ENCODE measurements at places on chromosomes 6 and 20. TPM values are rescaled to one million over a fixed set of nuclear protein-coding genes. Genes with fewer than 3 reads are reported as not detected.
A peak's percentile ranks its signal among the peaks of the same experiment; 100 is the strongest.

GRCh38 chr6:32114796-32115195, 5.7 kb upstream of the TNXB start:
- H3K4me3 ChIP-seq, result no peak overlapping the region
- peaks cover 4% of the 10 kb centered on the region for H3K4me1 ChIP-seq
- DNase-seq, result no peak
- H3K36me3 ChIP-seq, result no peaks in the 10 kb centered on the region

GRCh38 chr6:113315879-113316278, 541.3 kb upstream of the MARCKS start:
- no peaks in the 10 kb centered on the region for H3K27me3 ChIP-seq
- DNase-seq, result no peak
- H3K27ac ChIP-seq, result no peak overlapping the region
- no peaks in the 10 kb centered on the region for H3K36me3 ChIP-seq

- H3K4me3 ChIP-seq, result no peak overlapping the region
- no peak overlapping the region for H3K27ac ChIP-seq
- H3K4me1 ChIP-seq, result peaks cover 4% of the 10 kb centered on the region
- DNase-seq, result no peak
Observed at GRCh38 chr6:30612687-30613248, 4.3 kb downstream of the PPP1R10 start.

GRCh38 chr6:25998379-25998778, 35.8 kb downstream of the TRIM38 start:
- no peak for DNase-seq
- H3K27me3 ChIP-seq, result no peaks in the 10 kb centered on the region
- H3K27ac ChIP-seq, result no peak overlapping the region
- H3K4me1 ChIP-seq, result no peaks in the 10 kb centered on the region
- no peak overlapping the region for H3K4me3 ChIP-seq

DNA sequence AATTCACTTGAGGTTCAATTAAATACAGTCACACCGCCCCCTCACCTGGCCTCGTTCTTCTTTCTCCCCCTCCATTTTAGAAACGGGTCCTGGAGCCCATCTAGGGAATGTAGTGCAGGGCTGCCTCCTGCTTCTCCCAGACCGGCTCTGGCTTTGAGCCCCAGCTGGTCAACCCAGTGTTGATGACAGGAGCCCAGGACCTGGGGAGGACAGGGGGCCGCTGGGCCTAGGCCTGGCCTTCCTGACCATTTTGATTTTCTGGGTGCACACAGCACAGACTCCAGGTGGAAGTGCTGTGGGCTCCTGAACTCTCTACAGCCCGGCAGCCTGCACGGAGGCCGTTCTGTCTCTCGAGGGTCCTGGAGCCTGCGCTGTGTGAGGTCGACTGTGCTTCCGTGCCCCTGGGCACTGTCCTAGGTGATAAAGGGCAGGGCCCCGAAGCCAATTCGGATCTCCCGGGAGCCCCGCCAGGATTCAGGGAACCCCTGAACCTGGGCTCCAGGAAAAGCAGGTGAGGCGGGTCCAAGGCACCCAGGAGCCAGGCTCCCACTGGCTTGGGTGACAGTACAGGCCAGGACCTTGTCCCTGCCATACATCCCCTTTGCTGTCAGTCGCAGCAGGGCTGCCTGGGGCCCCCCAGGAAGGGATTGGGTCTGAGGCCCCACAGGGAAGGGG, 23.3 kb downstream of the NPEPL1 start:
- H3K36me3 ChIP-seq, result no peaks in the 10 kb centered on the region
- peak; percentile 12 for DNase-seq
- no peak overlapping the region for H3K4me3 ChIP-seq
- H3K4me1 ChIP-seq, result no peaks in the 10 kb centered on the region
- no peaks in the 10 kb centered on the region for H3K27me3 ChIP-seq

DNA sequence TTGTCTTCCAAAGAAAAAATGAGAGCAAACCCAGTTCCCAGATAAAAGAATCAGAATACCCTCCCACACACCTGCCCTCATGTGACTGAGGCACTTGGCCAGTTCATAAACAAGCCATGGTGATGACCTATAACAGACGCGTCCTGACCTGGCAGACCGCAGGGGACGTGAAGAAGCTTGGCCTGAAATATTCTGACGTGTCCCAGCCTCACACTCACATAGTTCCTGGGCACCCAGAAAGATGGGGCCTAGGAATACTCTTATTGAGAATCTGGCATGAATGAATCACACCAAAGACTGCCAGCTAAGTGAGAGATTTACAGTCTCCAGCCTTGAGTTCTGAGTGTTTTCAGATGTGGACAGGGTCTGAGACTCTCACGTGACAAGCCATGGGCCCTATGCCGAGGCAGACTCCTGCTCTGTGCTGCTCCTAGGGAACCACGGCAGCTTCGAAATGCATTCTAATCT, 17.2 kb upstream of the MAP3K4 start:
- H3K4me1 ChIP-seq, result no peaks in the 10 kb centered on the region
- no peak overlapping the region for H3K27ac ChIP-seq

DNA sequence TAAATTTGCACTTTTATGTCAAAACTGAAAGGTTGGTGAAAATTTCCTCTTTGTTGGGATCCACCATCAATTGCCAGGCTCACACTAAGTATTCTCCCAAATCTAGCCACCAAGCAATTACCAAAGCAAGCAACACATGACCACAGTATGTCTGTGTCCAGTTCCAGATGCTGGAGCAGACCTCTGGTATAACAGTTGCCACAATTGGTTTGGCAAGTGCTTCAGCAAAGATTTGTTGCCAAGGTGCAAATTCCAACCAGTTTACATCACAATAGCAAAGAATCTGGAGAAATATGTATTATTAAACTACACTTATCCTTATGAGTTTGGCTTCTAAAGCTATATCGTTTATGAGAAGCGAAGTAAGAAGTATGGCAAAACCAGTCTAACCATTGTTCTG, 6.4 kb downstream of the GTF2H5 start:
- no peaks in the 10 kb centered on the region for H3K27me3 ChIP-seq
- H3K27ac ChIP-seq, result no peak overlapping the region
- no peak overlapping the region for H3K4me3 ChIP-seq
- DNase-seq, result no peak

DNA sequence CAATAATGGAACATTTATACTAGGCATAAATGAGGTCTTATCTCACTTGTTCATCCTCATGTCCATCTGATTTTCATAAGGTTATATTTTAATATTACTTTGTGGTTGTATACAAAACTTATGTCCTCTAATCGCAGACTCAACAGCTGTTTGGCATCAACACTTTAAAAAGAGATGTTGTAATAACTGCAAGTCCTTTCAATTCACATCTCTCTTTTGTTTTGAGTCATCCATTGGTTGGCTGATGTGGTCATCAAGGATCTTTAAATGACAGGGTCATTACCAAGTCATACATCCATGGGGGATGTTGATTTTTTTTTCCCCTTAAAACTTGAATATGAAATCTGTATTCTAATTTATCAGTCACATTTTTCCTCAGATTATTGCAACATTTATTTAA, 299.4 kb upstream of the NRSN1 start:
- DNase-seq, result no peak
- no peak overlapping the region for H3K4me3 ChIP-seq
- H3K27me3 ChIP-seq, result no peaks in the 10 kb centered on the region
- no peak overlapping the region for H3K27ac ChIP-seq

- DNase-seq, result no peak
- no peaks in the 10 kb centered on the region for H3K4me1 ChIP-seq
- H3K36me3 ChIP-seq, result no peaks in the 10 kb centered on the region
- H3K27me3 ChIP-seq, result no peaks in the 10 kb centered on the region
Observed at GRCh38 chr20:51490635-51491034, 51.9 kb downstream of the NFATC2 start.

DNA sequence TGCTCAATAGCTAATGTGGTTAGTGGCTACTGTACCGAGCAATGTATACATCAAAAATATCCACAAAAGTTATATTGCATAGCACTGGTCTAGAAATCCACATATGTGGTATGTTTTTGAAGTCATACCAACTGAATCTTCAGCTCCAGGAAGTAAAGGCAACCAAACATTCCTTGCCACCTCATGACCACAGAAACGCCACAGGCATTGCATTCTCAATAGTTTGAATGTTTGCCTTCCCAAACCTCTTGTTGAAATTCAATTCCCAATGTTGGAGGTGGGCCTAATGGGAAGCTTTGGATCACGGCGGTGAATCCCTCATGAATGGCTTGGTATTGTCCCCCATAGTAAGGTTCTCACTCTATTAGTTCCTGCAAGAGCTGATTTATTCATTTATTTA, 18.2 kb upstream of the ZNF391 start:
- no peaks in the 10 kb centered on the region for H3K4me1 ChIP-seq
- no peaks in the 10 kb centered on the region for H3K36me3 ChIP-seq
- no peak overlapping the region for H3K27ac ChIP-seq

DNA sequence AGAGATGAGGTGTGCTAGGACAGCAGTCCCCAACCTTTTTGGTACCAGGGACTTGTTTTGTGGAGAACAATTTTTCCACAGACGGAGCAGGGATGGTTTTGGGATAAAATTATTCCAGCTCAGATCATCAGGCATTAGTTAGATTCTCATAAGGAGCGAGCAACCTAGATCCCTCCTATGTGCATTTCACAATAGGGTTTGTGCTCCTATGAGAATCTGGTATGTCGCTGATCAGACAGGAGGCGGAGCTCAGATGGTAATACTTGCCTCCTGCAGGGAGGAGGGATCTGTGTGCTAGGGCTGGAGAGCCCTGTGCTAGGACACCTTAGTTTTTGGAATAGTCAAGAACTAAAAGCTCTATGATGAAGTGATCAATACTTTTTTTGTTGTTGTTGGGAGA, 2.5 kb downstream of the SMIM13 start:
- H3K4me1 ChIP-seq, result peaks cover 7% of the 10 kb centered on the region
- H3K27ac ChIP-seq, result no peak overlapping the region
- H3K27me3 ChIP-seq, result no peaks in the 10 kb centered on the region
- H3K4me3 ChIP-seq, result no peak overlapping the region

GRCh38 chr6:72328775-72329174, 293.1 kb upstream of the KCNQ5 start:
- no peaks in the 10 kb centered on the region for H3K27me3 ChIP-seq
- H3K36me3 ChIP-seq, result no peaks in the 10 kb centered on the region
- no peak overlapping the region for H3K27ac ChIP-seq
- H3K4me1 ChIP-seq, result no peaks in the 10 kb centered on the region
- H3K4me3 ChIP-seq, result no peak overlapping the region
- DNase-seq, result no peak

DNA sequence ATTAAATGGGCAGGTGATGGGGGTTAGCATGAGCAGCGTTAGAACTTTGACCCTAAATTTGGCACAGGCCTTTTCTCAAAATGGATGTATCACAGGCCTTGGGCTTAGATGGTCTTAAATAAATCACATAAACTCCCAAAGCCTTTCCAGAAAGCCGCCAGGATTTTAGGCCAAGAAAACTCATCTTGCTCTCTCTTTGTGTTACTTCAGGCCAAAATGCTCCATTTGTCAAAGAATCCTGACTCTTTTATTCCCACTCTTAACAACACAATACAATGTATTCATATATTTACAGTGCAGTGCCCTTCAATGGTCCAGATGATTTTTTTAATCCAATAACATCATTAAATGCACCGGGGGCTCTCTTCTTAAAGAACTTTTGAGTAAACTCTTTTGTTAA, 5.9 kb upstream of the TCP11 start:
- no peak overlapping the region for H3K4me3 ChIP-seq
- no peaks in the 10 kb centered on the region for H3K4me1 ChIP-seq
- no peaks in the 10 kb centered on the region for H3K36me3 ChIP-seq
- DNase-seq, result no peak

- H3K4me1 ChIP-seq, result no peaks in the 10 kb centered on the region
- H3K27me3 ChIP-seq, result no peaks in the 10 kb centered on the region
- H3K27ac ChIP-seq, result no peak overlapping the region
- H3K4me3 ChIP-seq, result no peak overlapping the region
- no peak for DNase-seq
- no peaks in the 10 kb centered on the region for H3K36me3 ChIP-seq
Observed at GRCh38 chr6:34324738-34325444, 67.6 kb downstream of the NUDT3 start.

GRCh38 chr20:3080939-3081388, 3.6 kb downstream of the AVP start:
- no peaks in the 10 kb centered on the region for H3K4me1 ChIP-seq
- H3K27ac ChIP-seq, result no peak overlapping the region
- no peak overlapping the region for H3K4me3 ChIP-seq
- H3K27me3 ChIP-seq, result peaks cover 38% of the 10 kb centered on the region
- no peak for DNase-seq

DNA sequence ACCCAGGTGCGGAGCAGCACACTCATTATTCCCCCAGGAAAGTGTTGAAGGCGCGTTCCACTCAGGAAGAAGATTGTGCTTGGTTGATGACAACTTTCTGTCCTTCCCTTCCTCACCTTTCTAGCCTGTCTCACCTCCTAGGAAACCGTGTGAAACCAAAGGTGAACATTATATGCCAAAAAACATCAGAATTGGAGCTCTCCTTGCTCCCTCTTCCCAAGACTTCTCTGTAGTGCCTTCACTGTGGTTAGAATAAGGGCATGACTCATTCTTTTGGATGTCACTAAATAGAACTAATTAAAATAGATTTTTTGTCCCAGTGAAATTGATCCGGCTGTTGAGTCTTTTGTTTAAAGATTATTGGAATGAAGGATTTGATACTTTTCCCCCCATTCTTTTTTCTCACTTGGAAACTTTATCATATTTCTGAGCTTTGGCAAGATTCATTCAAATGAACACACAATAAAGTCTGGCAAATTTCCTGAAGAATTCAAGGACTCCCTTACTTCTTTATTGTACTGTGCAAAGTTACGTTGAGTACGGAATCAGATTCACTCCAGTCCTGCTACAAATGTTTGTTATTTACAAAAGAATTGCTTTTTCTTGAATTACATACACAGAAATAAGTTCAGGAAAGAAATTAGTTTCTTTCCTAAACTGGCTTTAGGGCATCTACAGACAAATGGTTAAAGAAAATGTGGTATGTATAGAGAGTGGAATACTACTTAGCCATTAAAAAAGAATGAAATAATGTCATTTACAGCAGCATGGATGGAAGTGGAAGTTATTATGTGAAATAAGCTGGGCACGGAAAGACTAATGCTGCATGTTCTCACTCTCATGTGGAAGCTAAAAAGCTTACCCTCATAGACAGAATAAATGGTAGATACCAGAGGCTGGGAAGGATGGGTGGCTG, 142.8 kb upstream of the AKAP12 start:
- no peaks in the 10 kb centered on the region for H3K36me3 ChIP-seq
- H3K4me1 ChIP-seq, result no peaks in the 10 kb centered on the region
- DNase-seq, result no peak
- no peaks in the 10 kb centered on the region for H3K27me3 ChIP-seq
- H3K27ac ChIP-seq, result no peak overlapping the region
- no peak overlapping the region for H3K4me3 ChIP-seq

GRCh38 chr6:71887006-71887743, 825 bp downstream of the RIMS1 start:
- no peaks in the 10 kb centered on the region for H3K4me1 ChIP-seq
- no peak overlapping the region for H3K4me3 ChIP-seq
- H3K27me3 ChIP-seq, result peaks cover 7% of the 10 kb centered on the region
- no peak overlapping the region for H3K27ac ChIP-seq
- no peaks in the 10 kb centered on the region for H3K36me3 ChIP-seq

TRIM15 gene
- 26.8 TPM for total RNA-seq

SLCO4A1 gene
- total RNA-seq, result 42.9 TPM

COMMD7 gene
- total RNA-seq, result 43.8 TPM

SPATS1 gene
- not detected for total RNA-seq

HLA-DQB1 gene
- 6.5 TPM for total RNA-seq

LY6G6C gene
- total RNA-seq, result 2.3 TPM

SASH1 gene
- total RNA-seq, result 14.9 TPM

WFDC12 gene
- not detected for total RNA-seq

TSPYL4 gene
- total RNA-seq, result 7.0 TPM

RAET1L gene
- total RNA-seq, result 3.2 TPM

NRSN2 gene
- 11.2 TPM for total RNA-seq

All from colonic mucosa (tissue), 4 donors.